ENCODE measurements at places on chromosomes 6 and 20.

DNA sequence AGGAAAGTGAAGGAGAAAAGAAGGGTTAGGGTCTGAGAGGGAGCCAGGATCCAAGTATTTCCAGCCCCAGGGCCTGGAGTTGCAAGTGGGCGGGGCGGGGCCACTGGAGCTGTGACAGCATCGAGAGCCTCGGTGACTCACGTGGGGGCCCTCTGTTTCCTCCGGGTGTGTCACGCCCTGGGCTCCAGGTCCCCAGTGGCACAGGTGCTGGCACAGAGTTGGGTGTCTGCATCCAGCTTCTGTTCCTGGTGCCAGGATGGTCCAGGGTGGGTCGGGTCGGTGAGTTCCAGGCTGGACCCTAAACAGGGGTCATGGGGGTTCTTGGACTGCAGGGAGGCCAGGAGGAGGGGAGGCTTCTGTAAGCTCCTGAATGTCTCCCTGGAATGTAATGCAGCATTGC is 16.7 kb downstream of the RAET1L start:
- DNase-seq: no peak

- DNase-seq: no peak
Measured at GRCh38 chr6:135358985-135359384, 138.6 kb downstream of the AHI1 start.

DNA sequence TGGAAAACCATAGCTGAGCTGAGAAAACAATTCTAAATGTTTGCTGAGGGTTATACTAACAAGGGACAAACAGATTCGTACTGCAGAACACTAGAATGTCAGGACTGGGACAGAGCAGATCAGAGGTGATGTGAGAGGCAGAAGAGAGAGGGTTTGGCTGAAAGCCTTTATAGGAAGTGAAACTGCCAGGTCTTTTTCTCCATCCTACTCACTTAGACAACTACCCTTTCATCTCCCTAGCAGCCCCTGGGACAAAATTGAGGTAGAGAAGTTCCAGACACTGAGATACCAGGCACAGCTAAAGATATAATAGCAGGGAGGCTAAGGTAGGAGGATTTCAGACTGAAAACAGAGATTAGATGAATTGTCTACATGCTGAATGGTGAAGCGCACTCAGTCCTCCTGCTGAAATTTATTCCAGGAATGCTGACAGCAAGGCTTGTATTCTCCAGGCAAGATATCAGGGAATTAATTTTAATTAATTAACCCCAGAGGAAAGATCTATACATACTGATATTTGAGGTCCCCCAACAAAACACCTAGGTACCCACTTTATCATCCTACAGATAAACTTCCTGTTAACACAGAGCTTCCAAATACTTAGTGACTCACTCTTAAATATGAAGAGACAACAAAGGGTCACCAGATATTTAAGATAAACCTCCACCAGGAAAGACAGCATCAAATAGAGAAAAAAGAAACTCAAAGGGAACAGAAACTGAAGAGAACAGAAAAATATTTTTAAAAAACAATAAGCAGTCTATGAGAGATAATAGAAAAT is 12.6 kb upstream of the EIF2S2 start:
- DNase-seq: no peak

DNA sequence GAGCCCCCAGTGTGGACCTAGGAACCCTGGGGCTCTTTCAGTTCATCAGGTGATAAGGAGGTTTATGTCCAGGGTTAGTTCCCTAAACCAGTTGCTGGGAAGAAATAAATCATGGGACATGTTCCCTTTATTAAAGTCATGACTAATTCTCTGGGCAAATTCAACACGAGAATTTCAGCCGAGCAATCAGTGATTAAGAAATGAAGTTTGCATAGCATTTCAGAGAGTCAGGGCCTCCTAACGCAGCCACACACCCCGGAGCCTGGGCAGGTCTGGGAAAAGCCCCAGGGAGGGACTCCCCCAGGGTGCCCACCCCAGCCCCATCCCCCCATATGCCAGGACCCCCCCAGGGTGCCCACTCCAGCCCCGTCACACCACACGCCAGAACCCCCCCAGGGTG is 20.1 kb downstream of the SLCO4A1 start:
- no peak for DNase-seq

DNA sequence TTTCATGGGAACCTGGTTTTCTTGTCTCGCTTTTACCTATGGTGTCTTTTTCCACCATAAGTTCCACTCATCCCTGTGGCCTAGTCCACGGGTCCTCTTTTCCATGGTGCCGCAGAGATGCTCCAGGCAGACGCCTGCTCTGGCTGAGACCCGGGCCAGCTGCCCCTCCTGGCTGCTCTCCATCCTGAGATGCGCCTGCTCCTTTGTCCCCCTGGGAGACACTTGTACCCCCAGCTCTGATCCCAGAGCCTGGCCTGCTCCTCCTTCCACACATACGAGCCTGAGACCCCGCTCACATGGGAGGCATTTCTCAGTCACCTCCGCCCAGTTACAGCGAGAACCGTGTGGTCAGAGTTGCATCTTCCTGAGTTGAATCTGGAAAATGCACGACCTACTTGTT is 29.6 kb downstream of the RNASET2 start:
- no peak for DNase-seq

- no peak for DNase-seq
Measured at GRCh38 chr20:34201531-34201930, 39.7 kb upstream of the ASIP start.

GRCh38 chr6:90494067-90494780 is 92.6 kb downstream of the MAP3K7 start:
- DNase-seq: no peak

GRCh38 chr6:169115632-169116031 is 138.0 kb downstream of the THBS2 start:
- no peak for DNase-seq

DNA sequence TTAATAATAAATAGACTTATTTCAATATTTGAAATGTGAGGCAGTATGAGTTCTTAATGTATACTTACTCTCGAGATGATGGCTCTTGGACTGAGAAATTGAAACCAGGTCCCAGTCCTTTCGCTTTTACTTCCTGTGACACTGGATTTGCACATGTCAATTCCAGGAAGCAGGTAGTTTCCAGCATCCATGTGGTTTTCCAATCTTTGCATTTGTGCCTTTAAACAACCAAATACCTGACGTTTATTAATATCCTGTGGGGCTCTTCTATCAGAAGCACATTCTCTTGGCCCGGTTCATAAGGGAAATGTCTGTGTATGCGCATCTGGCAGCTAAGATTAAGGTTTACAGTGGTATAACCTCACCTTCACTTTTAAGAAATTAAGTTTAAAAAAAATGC is 13.1 kb downstream of the UTRN start:
- DNase-seq: no peak

- no peak for DNase-seq
Measured at GRCh38 chr6:24692003-24692402, 25.1 kb downstream of the ACOT13 start.

GRCh38 chr6:165096868-165097267 is 212.5 kb downstream of the C6orf118 start:
- DNase-seq: no peak

DNA sequence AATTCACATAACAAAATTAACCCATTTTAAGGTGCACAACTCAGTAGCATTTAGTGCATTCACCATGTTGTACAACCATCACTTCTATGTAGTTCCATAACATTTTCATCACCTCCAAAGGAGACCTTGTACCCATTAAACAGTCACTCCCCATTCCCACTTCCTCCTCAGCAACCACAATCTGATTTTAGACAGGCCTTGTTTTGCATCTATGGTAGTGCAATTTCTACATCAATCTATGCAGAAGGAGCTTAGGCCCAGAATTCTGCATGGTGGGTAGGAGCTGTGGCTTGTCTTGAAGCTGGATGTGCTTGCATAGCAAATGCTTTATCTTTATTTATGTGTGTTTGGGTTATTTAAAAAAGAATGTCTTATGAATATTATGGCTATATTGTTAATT is 13.5 kb upstream of the HLA-DQA1 start:
- no peak for DNase-seq

- peak; percentile 9 for DNase-seq
Measured at GRCh38 chr20:33554914-33555420, 65.1 kb downstream of the CBFA2T2 start.

DNA sequence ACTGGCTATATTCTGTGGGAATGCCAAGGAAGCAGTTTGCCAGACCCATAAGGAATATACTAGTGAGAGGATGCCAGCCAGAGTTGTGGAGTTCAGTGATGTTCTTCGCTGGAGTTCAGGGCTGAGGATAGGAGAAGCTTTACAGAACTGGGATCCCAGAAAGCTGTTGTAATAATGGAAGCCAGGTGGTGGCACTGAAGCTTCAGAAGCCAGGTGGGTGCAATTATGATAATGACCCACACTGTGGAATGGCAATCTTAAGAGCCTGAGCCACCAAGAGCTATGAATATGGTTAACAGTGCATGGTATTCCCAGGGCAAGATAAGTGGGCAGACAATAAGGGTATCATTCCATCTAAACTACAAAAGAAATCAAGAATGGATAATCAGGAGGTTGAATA is 25.1 kb upstream of the ENPP1 start:
- DNase-seq: no peak

GRCh38 chr20:62740286-62741141 is 31.9 kb downstream of the NTSR1 start:
- peak; percentile 42 for DNase-seq

DNA sequence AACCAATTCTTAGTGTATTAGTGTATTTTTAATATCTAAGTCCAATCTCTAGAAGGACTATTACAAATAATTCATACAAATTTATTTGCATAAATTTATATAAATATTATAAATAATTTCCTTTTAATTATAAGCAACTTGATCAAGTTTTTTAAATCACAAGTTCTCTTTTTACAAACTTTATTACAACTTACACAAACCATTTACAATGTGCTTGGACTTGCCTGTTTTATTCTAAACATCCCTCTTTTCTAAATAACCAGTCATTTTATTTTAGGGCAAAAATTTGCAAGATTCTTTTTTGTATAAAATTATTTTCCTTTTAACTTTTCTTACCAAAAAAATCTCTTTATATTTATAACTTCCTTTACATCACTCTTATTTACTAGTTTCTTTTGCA is 83.5 kb upstream of the SYNCRIP start:
- DNase-seq: no peak

- DNase-seq: no peak
Measured at GRCh38 chr20:51802170-51802751, at the start of gene SALL4. Gene SALL4 (minus strand): TSS chr20:51802521. CDS start chr20:51802408, 113 bp downstream.

GRCh38 chr6:37979392-37980221 is 160.1 kb downstream of the ZFAND3 start:
- DNase-seq: no peak

- DNase-seq: no peak
Measured at GRCh38 chr6:20402092-20402341, 338 bp downstream of the E2F3 start.

DNA sequence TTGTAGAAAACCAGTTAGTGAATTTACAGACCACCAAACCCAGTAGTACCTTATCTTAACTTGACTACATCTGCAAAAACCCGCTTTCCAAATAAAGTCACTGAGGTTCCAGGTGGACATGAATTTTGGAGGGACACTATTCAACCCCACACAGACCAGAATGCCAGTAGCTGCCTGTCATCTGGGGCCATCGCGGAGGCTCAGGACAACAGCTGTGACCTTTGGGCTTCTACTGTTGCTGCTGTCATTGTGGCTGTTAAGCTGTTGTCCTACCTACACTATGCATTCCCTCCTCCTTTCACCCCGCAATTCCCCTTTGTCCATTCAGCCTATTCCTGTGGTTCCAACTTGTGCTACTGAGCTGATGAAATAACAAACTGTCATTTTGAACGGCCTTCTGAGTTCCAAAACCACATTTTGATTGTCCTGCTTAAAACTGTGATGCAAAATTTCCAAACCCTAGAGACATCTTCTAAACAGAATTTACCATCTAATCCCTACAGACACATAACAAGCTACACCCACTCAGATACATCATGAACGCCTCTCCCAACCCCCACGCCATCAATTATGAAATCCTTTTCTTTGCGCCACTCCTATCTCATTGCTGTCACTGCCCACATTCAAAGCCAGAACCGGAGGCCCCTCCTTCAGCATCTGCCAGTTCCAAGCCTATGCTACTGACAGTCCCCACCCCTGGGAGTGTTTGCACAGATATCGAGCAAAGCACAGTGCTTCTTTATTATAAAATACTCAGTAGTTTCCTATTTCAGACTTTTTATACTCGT is 125.0 kb downstream of the C6orf118 start:
- DNase-seq: no peak

DNA sequence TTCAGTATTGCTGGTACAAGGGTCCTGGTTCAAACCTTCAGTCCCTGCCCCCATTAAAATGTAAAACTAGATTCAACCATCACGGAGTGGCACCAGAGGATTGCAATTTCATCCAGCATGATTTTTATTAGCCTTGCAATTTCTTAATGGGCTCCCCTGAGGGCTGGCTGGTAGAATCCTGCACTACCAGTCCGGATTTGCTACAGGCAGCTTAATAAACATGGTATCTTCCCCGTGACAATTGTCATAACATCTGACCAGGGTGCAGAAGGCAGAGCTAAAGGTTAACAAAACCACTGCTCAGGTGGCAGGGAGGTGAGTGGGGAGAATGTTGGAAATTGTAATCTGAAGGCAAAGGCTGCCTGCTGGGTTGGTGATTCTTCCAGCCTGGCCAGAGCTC is 94.5 kb downstream of the PKHD1 start:
- no peak for DNase-seq

GRCh38 chr6:169229615-169230321 is 23.9 kb downstream of the THBS2 start:
- DNase-seq: no peak

- DNase-seq: no peak
Measured at GRCh38 chr6:24439858-24440539, 37.3 kb downstream of the MRS2 start.

GRCh38 chr6:21451546-21452013 is 142.0 kb upstream of the SOX4 start:
- no peak for DNase-seq

DNA sequence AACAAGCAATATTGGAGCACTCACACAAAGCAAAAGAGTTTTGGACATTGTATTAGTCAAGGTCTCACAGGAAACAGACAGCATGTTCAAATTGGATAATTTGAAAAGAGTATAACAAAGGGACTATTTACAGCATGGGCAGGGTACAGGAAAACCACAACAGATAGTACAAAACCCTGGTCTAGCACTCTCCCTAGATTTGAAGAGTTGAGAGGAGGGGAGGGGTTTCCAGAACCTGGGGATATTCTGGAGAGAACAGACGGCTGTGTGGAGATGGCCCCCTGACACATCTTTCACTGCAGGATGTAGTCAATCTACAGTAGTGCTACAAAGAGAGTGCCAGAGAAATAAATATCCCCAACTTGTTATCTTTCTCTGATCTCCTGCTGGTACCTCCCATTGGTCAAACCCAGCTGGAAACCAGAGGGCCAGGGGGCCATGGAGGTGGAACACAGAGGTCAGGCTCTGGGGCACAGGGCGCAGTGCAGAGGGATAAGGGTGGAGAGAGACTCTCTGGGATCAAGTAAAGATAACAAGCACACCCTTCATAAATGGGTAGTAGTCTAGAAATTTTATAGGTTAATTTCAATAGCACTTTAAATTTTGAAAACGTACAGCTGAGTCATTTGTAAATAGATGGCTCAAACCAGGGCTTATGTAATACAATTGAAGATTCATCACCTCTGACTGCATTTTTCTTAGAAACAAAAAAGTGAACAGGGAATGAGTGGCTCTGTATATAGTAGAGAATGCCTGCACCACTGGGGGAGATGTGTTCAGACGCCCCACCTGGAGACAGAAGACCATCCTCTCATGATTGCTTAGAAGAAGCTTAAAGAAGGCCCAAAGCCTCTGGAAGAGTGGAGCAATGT is 25.7 kb downstream of the RCAN2 start:
- no peak for DNase-seq
